Ascending aorta (tissue), 2 donors: ENCODE measurements at places on chromosomes 5 and 9.

- no peak for DNase-seq
- no peak overlapping the region for H3K27ac ChIP-seq
- no peaks in the 10 kb centered on the region for H3K36me3 ChIP-seq
- peaks cover 6% of the 10 kb centered on the region for H3K4me1 ChIP-seq
- no peaks in the 10 kb centered on the region for H3K27me3 ChIP-seq
Observed at GRCh38 chr5:142275496-142275895, 49.3 kb downstream of the SPRY4 start.

DNA sequence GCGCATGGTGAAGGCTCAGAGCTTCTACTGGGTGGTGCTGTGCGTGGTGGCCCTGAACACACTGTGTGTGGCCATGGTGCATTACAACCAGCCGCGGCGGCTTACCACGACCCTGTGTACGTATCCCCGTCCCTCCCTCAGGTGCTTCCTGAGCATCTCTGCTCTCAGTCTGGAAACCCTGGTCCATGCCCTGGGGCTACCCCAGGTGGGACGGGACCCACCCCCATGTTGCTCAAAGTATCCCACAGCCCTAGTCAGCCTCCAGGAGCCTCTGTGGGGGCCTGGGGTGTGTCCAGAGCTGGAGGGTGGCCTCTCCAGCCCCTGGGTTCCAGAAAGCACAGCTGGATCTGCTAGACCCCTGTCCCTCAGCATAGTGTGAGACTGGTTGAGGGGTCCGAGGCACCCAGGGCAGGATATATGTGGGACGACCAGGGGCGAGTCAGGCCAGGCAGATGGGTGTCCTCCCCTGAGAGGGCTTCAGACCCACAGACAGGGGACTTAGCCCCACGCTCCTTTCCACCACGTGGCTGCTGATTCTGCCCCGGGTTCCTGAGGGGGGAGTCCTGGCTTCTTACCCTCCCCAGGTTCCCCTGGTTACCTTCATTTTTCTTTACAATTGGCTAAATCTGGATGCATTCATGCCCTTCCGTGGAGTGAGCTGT lies 94.0 kb downstream of the CACNA1B start:
- no peak overlapping the region for H3K4me3 ChIP-seq
- peak; percentile 56 for DNase-seq
- no peaks in the 10 kb centered on the region for H3K4me1 ChIP-seq
- no peaks in the 10 kb centered on the region for H3K36me3 ChIP-seq
- no peaks in the 10 kb centered on the region for H3K27me3 ChIP-seq

DNA sequence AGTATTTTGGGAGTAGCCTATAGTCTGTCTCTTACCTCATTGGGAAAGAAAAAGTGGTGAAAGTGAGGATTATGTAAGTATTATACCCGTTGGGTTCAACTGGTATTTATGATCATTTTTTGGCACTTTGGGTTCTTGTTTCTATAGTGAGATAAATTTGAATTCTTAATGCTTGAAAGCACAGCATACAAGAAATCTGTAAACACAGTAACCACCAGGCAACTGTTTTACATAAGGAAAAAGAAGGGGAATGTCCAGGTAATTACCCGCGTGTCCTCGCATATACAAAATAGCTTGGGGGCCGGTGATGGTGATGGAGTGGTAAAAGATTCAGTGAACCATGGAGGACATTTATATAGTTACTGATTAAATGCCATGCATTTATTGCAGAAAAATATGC lies 60.5 kb downstream of the BASP1 start:
- peaks cover 17% of the 10 kb centered on the region for H3K36me3 ChIP-seq
- H3K27ac ChIP-seq, result no peak overlapping the region
- H3K4me1 ChIP-seq, result no peaks in the 10 kb centered on the region
- DNase-seq, result no peak
- no peaks in the 10 kb centered on the region for H3K27me3 ChIP-seq

GRCh38 chr9:121637713-121638220 lies 13.7 kb upstream of the DAB2IP start:
- no peak overlapping the region for H3K27ac ChIP-seq
- H3K27me3 ChIP-seq, result no peaks in the 10 kb centered on the region
- H3K4me1 ChIP-seq, result no peaks in the 10 kb centered on the region
- DNase-seq, result no peak

DNA sequence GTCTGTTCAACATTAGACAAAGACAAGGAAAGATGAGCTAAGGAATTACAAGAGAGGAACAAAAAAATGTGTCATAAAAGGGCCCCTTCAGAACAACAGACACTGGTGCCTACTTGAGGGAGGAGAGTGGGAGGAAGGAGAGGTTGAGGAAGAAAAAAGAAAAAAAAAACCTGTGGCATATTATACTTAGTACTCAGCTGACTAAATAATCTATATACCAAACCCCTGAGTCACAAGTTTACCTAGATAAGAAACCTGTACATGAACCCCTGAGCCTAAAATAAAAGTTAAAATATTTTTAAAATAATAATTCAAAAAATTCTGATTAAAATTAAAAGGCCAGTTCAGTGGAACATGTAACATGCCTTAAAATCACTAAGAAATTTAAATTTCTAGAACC lies 107.3 kb downstream of the MTREX start:
- no peak for DNase-seq
- peaks cover 8% of the 10 kb centered on the region for H3K36me3 ChIP-seq
- H3K4me1 ChIP-seq, result peaks cover 2% of the 10 kb centered on the region

DNA sequence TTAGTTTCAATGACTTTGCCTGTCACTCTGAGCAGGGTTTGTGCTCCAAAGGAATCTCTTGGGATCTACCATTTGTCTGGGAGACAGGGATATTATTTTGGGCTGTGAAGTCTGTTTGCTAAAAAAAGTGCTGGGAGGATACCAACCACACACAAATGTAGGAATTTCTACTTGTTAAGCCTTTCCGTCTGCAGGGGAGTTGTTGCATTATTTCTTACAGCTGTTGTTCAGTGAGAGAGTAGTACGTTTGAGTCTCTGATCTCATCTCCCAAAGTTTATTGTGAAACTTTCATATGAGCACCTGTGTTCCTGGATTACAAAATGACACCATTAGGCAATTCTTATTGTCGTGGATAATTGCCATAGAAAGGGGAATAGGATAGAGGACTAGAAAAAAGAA lies 78.3 kb upstream of the SEMA6A start:
- no peak for DNase-seq
- H3K27ac ChIP-seq, result no peak overlapping the region
- H3K4me1 ChIP-seq, result no peaks in the 10 kb centered on the region

GRCh38 chr9:98410185-98410697 lies 154.8 kb upstream of the TBC1D2 start:
- H3K36me3 ChIP-seq, result no peaks in the 10 kb centered on the region
- no peak for DNase-seq
- no peak overlapping the region for H3K4me3 ChIP-seq
- no peak overlapping the region for H3K27ac ChIP-seq
- no peaks in the 10 kb centered on the region for H3K4me1 ChIP-seq
- no peaks in the 10 kb centered on the region for H3K27me3 ChIP-seq

DNA sequence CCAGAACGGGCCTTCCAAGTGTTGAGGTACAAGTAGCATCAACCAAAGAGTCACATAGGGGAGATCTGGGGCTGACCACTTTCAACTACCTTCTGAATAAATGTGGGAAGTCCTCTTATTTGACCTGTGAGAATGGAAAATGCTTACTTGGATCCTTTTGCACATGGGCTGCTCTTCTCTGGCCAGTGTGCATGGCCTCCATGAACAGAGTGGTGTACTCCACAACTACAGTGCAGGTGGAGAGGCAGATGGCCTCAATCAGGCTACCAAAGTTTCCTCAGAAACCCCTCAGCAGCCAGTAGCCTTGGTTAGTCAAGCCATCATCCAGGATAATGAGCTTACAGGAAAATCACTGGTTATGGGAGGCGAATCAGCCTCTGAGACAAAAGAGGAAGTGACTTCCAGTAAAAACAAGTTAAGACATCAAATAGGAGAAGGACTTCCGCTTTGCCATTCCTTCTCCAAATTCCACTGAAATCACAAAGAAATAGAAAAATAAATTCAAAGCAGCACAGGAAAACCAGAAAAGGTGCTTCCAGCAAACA lies 18.3 kb upstream of the FCHO2 start:
- H3K4me1 ChIP-seq, result no peaks in the 10 kb centered on the region
- no peaks in the 10 kb centered on the region for H3K27me3 ChIP-seq
- no peaks in the 10 kb centered on the region for H3K36me3 ChIP-seq
- no peak overlapping the region for H3K4me3 ChIP-seq
- DNase-seq, result no peak

DNA sequence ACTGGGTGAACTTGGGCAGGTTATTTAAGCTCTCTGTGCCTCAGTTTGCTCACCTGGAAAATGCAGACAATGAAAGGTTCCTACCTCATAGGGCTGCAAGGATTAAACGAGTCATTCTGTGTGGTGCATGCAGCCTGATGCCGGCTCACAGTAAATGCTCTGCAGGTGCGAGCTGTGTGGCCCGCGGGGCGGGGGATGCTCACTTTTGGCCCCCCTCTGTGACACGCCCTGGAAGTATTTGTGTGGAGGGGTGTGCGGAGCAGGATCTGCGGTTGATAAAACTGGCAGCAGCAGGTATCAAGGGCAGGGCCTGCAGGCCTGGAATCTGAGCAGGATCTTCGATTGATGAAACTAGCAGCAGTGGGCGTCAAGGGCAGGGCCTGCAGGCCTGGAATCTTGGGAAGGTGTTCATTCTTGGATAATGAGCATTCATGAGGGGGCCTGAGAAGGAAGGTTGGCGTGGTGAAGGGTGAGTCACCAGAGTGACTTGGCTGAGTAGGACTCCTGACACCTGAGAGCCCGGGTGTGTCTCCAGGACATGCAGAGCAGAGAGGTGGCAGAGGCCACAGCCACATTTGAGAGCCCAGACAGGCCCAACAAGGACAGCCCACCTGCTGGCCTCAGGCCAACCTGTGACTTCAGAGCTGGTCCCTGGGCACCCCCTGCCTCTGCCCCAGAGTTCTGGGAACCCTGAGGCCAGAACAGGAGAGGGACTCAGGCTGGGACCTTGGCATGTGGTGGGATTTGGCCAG lies 11.9 kb downstream of the UNC5A start:
- H3K4me3 ChIP-seq, result no peak overlapping the region
- no peaks in the 10 kb centered on the region for H3K4me1 ChIP-seq
- no peaks in the 10 kb centered on the region for H3K36me3 ChIP-seq
- H3K27ac ChIP-seq, result no peak overlapping the region

DNA sequence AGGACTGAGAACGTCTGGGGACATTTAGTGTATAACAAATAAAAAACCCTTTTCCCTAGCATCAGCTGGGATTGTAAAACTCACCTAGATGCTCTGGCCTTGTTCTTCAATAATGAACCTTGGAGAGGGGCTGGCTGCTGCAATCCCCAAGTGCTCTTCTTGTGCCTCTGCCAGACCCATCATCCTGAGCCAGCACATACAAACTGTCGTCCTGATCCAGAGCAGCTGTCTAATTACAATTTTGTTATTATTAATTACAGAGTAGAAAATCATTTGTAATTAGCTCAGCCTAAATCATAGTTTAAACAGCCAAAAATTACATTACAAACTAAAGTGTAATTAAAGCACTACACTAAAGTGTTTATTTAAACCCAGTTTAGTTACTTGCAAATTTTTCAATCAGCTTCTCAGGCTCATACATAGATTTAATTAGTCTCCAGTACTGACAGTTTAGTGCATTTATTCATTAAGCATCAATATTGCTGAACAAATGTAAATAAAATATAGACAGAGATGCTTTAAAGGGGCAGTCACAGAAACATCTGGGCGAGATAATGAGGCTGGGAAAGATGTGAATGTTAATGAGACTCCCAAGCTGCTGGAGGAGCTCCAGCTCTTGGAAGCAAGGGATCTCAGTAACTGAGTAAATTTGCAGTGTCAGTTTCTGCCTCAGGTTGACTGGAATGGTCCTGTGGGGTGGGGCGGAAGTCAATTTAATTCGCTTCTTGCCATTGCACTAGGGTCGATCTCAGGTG lies 632.3 kb upstream of the TLE4 start:
- DNase-seq, result no peak
- no peaks in the 10 kb centered on the region for H3K27me3 ChIP-seq
- H3K27ac ChIP-seq, result no peak overlapping the region
- H3K36me3 ChIP-seq, result no peaks in the 10 kb centered on the region

- H3K27ac ChIP-seq, result no peak overlapping the region
- DNase-seq, result no peak
- H3K36me3 ChIP-seq, result no peaks in the 10 kb centered on the region
- H3K27me3 ChIP-seq, result no peaks in the 10 kb centered on the region
Observed at GRCh38 chr9:97975376-97975775, 7.8 kb upstream of the ANP32B start.

GRCh38 chr9:71762900-71763653 lies 5.2 kb downstream of the CEMIP2 start:
- no peak for DNase-seq
- H3K36me3 ChIP-seq, result no peaks in the 10 kb centered on the region
- no peak overlapping the region for H3K4me3 ChIP-seq
- H3K27me3 ChIP-seq, result no peaks in the 10 kb centered on the region

GRCh38 chr5:98906756-98907355 lies 22.0 kb downstream of the CHD1 start:
- H3K27me3 ChIP-seq, result no peaks in the 10 kb centered on the region
- no peak overlapping the region for H3K27ac ChIP-seq
- no peak for DNase-seq
- H3K36me3 ChIP-seq, result peaks cover 3% of the 10 kb centered on the region
- no peak overlapping the region for H3K4me3 ChIP-seq

- H3K36me3 ChIP-seq, result peaks cover 18% of the 10 kb centered on the region
- no peak overlapping the region for H3K4me3 ChIP-seq
- H3K4me1 ChIP-seq, result no peaks in the 10 kb centered on the region
- H3K27me3 ChIP-seq, result no peaks in the 10 kb centered on the region
- DNase-seq, result no peak
- H3K27ac ChIP-seq, result peak overlapping the region; percentile 22
Observed at GRCh38 chr9:130215341-130216119, 43.3 kb downstream of the NCS1 start.

GRCh38 chr5:73031839-73032238 lies 76.0 kb downstream of the FCHO2 start:
- H3K4me1 ChIP-seq, result no peaks in the 10 kb centered on the region
- no peak overlapping the region for H3K27ac ChIP-seq
- peaks cover 18% of the 10 kb centered on the region for H3K36me3 ChIP-seq
- no peaks in the 10 kb centered on the region for H3K27me3 ChIP-seq

DNA sequence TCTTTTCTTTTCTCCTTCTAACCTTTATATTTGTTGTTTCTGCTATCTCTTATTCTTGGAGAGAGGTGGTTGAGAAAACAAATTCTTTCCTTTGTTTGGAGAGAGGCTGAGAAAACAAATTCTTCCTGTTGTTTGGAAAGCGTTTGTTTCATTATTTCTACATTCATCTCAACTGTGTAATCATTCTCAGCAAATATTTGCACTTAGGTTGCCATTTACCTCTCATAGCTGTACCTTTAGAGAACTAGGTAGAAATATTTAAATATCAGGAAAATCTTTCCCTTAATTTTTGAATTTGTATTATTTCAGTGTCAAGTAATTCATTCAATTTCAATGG lies 1824.4 kb upstream of the CDH9 start:
- no peaks in the 10 kb centered on the region for H3K36me3 ChIP-seq
- DNase-seq, result no peak
- H3K4me3 ChIP-seq, result no peak overlapping the region
- H3K4me1 ChIP-seq, result no peaks in the 10 kb centered on the region
- no peak overlapping the region for H3K27ac ChIP-seq

GRCh38 chr5:61123145-61123544 lies 39.1 kb downstream of the SMIM15 start:
- no peaks in the 10 kb centered on the region for H3K27me3 ChIP-seq
- no peaks in the 10 kb centered on the region for H3K4me1 ChIP-seq
- no peak for DNase-seq
- no peaks in the 10 kb centered on the region for H3K36me3 ChIP-seq
- H3K4me3 ChIP-seq, result no peak overlapping the region
